NCI-H187 (cell line): ENCODE measurements at places on chromosomes 16 and 17.

- no peak for DNase-seq
Measured at GRCh38 chr16:72928090-72928981, 119.6 kb downstream of the ZFHX3 start.

- no peak for DNase-seq
Measured at GRCh38 chr17:76549215-76549518, 9.3 kb downstream of the PRCD start.

GRCh38 chr16:30888856-30889499, 4.9 kb downstream of the BCL7C start:
- no peak for DNase-seq

DNA sequence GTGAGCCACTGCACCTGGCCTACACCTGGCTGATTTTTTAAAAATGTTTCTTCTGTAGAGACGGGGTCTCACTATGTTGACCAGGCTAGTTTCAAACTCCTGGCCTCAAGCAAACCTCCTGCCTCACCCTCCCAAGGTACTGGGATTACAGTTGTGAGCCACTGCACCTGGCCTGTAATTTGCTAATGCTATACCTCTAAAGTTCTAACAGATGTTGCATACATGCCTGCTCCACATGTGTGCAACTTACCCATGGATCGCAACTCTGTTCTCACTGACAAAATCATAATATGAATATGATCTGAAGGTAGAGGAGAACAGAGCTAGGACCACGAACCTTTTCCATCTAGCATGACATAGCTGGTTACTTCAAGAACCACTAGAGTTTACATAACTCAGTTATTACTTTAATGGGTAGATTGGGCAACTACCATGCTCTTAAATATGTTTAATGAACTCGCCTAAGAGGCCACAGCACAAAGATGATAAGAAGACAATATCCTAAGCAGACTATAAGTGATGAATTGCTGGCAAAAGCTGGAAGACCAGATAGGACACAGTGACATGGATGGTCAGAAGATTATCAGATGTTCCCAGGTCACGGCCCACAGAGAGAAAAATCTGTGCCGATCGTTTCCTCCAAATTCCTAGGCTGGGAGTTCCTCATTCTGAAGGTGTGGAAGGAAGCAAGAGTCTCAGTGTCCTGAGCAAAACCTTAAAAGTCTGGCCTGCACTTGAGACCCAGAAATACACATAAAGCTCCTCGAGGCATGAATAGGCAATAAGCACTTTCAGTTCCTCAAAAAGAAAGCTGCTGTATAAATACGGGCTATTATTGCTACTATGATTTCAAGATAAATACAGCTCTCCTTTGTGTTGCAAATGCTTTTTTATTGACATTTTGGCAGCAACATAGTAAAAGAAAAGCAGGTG, 53.6 kb upstream of the ICAM2 start:
- DNase-seq = no peak

DNA sequence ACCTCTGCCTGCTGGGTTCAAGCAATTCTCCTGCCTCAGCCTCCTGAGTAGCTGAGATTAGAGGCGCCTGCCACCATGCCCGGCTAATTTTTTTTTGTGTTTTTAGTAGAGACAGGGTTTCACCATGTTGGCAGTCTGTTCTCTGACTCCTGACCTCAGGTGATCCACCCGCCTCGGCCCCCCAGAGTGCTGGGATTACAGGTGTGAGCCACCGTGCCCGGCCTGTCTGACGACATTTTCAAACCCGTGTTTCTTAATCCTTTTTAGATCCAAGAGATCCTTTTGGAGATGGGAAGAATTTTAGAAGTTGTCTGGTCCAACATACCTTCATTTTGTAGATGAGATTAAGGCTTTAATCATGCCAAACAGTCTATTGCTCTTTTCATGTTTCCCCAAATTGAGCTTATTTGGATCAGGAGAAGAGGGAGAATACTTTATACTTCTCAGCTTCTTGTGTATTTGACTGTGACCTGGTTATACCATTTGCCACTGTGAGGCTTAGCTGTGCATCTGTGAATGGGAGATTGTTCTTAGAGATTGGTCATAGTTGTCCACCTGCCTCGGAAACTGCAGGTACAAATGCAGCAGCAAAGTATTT, 25.8 kb downstream of the USP10 start:
- no peak for DNase-seq

DNA sequence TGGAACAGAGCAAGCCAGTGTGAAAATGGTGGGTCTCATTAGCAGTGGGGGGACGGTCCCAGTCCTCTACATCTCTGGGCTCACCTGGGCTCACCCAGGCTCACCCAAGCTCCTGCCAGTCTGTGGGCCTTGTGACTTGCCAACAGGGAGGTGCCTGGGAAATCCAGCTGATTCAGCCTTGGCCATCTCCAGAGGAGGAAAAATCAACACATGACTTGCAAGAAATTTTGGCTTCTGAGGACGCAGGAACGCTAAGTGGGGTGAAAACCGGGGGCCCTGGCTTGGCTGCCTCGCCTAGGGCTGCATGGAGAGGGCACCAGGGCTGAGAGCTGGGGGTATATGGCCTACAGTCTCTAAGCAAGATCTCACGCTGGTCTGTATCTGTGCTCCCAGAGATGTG, 47.7 kb downstream of the VAC14 start:
- DNase-seq = no peak
